ENCODE measurements at places on chromosomes 2 and 18. TPM values are rescaled to one million over a fixed set of nuclear protein-coding genes. Genes with fewer than 3 reads are reported as not detected.

GRCh38 chr2:17643031-17643615 is 102.6 kb downstream of the VSNL1 start:
- DNase-seq: no peak

- no peak for DNase-seq
Observed at GRCh38 chr18:12035481-12035880, 54.2 kb downstream of the IMPA2 start.

DNA sequence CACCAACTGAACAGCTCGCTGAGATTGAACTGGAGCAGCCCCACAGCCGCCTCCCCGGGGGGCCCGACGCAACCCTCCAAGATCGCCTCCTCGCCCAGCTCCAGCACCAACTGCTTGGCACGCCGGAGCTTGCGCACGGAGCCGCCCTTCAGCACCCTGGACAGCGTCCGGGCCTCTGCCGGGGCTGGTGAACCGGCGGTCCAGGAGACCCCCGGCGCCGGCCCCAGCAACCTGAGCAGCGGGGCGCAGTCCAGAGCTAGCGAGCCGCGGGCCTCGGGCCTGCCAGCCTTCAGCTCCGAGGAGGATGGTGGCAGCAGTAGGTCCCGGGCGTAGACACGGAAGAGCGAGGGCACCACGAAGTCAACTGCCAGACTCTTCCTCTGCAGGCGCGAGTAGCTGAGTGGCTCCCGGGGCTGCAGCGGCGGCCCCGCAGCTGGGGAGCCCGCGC is 1.2 kb downstream of the ALK start:
- DNase-seq: peak; percentile 91

DNA sequence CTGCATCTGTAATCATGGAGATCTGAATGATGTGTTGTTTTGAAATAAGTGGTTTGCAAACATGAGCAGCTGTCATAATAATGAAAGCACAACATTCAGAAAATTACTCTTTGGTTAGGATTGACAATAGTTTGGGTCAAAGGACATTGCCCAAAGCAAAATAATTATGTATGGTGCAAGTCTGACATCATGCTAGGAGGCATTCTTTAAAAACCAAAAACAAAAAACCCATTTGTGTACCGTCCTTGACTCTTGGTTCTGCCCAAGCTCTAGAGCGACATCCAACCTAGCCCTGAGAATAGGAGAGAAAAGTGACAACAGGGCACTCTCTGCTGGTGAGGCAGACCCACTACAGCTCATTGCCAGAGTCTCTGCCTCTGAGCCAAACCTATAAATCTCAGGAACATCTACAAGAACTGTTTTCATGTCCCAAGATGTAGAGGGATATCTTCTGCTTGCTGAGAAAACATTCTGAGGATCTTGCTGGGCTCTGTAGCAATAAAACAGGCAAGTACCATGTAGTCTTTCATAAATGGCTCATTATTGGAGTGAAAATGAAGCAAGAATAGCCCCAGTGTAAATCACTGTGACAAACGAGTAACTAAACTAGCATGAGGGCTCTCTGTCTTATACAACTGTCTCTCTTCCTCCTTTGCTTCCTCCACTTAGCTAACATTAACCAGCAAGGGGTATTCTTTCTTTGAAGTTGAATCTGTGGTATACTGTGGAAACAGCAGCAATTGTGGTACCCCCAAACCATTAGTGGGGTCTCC is 266.8 kb upstream of the CXCR4 start:
- no peak for DNase-seq

DNA sequence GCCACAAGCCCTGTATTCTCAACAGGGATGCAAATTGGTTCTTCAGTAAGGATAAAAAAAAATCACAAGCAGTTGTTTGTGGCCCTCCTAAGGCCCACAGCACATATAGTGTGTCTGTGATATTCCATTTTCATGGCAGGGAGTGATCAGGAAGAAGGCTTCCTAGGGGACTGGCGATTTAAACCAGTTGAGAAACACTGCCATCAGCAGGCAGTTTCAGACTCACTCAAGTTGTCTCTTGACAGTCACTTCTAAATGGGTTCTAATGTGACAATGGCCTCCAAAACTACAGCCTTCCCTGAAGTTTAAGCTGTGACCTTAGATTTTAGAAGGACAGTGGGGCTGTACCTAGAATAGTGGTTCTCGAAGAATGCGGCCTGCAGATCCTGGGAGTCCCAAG is 6.0 kb downstream of the CIAO1 start:
- DNase-seq: no peak

Gene NT5DC4
- not detected for total RNA-seq

GRCh38 chr18:58915995-58916394 is 51.3 kb downstream of the ZNF532 start:
- DNase-seq: no peak

GRCh38 chr2:120533625-120534024 is 187.7 kb downstream of the INHBB start:
- DNase-seq: no peak

Gene MPHOSPH10
- 40.0 TPM for total RNA-seq

GRCh38 chr2:13638181-13638580 is 921.4 kb downstream of the TRIB2 start:
- no peak for DNase-seq

Gene ARL6IP6
- total RNA-seq: 51.9 TPM

GRCh38 chr2:61694312-61695274 is 156.4 kb upstream of the XPO1 start:
- DNase-seq: peak; percentile 81

GRCh38 chr2:175730050-175730449 is 272.0 kb downstream of the LNPK start:
- no peak for DNase-seq

DNA sequence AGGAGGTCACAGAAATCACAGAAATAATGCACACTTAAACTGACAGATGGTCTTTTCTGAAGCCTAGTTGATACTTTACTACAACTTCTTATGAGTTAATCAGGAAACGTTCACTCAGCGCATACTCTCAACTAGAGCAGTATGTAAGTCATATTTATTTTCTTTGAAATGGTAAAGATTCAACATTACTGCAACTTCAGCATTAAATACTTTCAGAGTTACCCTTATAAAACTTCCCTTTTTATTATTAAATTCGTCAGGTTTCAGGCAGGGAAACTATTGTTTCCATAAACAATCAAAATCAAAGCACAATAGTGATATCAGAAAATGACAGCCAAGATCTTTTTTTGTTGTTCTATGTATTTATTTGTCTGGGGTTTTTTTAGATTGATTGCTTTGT is 222.6 kb upstream of the RND3 start:
- no peak for DNase-seq

Gene CYP26B1
- 16.4 TPM for total RNA-seq

Gene ITGA6
- 37.7 TPM for total RNA-seq

- DNase-seq: no peak
Observed at GRCh38 chr18:51998711-51999110, 341.3 kb upstream of the DCC start.

DNA sequence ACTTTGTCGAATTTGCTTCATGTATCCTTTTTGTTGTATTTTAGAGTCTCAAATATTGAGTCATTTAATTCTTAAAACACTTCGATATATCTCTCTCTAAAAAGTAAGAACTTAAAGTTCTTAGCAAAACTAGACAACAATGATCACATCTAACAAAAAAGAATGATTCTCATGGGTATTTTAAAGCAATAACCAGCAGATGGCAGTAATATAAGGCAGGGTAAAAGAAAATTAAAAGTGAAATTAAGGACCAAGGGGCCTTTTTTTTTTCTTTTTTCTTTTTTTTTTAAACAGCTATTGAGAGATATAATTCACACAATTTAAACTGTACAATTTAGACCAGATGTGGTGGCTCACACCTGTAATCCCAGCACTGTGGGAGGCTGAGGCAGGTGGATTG is 9.9 kb upstream of the AOX1 start:
- no peak for DNase-seq

GRCh38 chr18:44321868-44322590 is 358.7 kb upstream of the SETBP1 start:
- no peak for DNase-seq

Gene CHST10
- total RNA-seq: 33.2 TPM

DNA sequence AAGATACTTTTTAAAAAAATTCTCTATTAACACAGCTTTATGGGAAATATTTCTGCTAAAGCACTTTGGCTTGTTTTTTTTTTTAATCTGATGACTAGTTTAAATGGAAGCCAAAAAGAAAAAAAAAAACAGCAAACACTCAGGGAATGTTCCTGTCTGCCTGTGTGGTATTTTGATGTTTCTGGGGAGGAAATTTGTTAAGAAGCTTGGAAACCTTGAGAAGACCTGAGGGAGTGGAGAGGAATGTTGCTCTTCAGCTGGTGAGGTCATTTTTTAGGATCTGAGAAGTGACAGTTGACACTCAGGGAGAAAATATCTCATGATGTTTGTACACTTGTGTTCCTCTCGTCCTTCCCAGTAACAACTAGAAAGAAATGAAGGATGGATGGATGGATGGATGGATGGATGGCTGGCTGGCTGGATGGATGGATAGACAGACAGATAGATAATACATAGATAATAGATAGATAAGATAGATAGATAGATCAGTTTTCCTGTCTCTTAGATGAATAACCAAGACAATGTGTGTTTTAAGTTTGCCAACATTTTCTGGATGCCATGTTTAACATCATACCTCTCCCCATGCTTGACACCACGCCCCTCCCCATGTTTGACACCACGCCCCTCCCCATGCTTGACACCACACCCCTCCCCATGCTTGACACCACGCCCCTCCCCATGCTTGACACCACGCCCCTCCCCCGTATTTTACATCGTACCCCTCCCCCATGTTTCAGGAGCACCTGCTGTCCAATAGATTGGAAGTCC is 84.8 kb downstream of the CTIF start:
- DNase-seq: no peak

GRCh38 chr2:130819608-130820278 is 17.0 kb upstream of the ARHGEF4 start:
- DNase-seq: no peak

Gene TMEM178A
- 12.0 TPM for total RNA-seq

GRCh38 chr18:7082671-7083070 is 34.9 kb downstream of the LAMA1 start:
- no peak for DNase-seq

GRCh38 chr18:63664571-63664970 is 2.9 kb upstream of the SERPINB3 start:
- no peak for DNase-seq

DNA sequence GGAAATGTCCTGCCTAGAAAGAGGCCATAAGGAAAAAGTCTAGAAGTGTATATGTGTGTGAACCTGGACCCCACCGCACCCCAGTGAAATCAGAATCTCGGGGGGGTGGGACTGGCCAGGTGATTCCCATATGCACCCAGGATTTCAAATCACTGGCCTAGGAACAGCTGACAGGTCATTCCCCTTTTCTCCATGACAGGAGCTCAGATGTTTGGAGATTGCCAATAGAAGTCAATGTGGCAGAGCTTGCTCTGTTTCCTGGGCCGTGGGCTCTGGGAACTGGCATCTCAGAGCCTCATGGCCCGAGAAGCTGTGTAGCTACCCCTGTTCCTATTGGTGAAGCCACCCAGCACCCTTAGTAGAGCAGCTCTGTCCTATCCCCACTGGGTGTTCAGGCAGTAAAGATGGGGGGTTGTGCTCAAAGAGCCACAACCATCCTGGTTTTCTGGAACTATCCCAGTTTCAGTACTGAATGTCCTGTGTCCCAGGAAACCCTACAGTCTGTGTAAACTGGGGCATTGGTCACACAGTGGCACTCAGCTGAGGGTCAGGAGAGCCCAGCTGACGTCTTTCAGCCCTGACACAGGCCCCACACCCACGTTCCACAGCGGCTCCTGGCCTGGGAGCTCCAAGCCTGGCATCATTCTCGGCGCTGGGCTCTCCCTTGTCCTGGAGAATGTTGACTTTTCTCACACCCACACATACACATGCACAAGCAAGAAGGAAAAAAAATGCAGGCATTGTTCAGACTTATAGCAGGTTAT is 18.9 kb downstream of the GNLY start:
- no peak for DNase-seq

Gene MMADHC
- 86.5 TPM for total RNA-seq

- no peak for DNase-seq
Observed at GRCh38 chr18:73093687-73094250, 226.0 kb upstream of the NETO1 start.

Gene OSBPL1A
- 47.6 TPM for total RNA-seq

GRCh38 chr2:231928481-231928880 is 2.3 kb upstream of the NPPC start:
- DNase-seq: no peak

Gene RFTN2
- 20.6 TPM for total RNA-seq

DNA sequence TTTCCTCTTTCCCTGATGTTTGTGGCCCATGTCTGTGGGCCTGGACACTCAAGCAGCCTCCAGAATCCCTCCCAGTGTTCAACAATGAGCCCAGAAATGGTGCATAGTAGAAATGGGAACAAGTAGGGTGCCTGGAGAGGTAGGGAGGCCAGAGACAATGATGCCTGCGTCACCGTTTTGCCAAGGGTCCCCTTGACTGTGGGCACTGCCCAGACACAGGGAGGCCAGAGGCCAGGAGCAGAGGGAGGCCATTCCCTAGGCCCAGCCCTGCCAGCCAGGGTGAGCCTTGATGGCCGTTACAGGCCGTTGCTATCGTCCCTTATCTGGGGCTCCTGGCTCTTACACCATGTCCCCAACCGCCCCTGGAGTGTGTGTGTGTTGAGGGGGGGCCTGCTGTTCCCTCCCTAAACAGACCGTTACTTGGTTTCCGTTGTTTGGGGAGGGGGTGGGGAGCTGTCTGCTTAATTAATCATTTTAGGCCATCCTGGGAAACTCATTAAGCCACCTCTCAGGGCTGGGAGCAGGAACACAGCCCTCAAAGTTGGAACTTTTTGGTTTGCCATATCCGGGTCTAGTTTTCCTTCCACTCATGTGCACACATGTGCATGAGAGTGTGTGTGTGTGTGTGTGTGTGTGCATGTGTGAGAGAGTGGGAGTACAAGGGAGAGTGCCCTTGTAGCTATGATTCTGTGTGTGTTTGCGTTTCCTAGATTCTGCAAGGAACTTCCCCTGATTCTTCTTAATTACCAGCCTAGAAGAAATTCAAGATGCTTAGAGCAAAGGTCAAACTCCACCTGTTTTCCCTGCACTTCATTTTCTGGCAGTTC is 135.2 kb upstream of the HAAO start:
- no peak for DNase-seq

DNA sequence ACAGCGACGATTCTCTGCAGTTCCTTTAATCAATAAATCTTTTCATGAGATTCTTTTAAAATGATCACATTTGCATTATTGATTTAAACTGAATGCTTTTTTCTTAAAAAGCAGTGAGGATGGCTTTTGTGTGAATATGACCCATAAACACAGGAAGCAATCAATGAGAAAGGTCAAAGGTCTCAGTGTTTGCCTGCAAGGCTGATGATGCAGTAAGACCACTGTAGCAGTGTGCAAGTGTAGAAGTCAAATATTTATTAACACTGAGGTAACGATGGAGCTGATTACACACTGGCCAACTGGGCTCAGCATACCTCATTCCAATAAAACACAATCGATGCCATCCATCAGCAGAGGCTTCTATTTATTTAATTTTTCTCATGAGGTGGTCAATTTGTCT is 633.5 kb downstream of the DCDC2C start:
- DNase-seq: no peak
